ENCODE measurements at places on chromosomes 3 and 15.
A peak's percentile ranks its signal among the peaks of the same experiment; 100 is the strongest.

DNA sequence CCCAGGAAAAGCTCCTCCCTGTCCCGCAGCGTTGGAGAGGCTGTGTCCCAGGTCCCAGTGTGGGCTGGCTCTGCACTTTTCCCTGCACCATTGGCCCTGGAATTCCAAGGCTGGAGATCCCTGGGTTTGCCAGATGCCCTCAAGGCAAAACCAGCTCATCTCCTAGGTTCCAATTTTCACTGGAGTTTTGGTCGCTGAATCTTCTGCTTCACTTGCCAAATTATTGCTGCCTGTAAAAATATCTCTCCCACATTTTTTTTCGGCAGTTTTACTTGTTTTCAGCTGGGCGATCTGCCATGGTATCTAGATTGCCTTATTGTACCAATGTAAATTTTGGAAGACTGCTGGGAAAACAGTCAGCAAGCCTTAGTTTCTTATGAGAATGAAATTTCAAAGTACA, 150.9 kb upstream of the ATP10A start:
- no peak for DNase-seq

DNA sequence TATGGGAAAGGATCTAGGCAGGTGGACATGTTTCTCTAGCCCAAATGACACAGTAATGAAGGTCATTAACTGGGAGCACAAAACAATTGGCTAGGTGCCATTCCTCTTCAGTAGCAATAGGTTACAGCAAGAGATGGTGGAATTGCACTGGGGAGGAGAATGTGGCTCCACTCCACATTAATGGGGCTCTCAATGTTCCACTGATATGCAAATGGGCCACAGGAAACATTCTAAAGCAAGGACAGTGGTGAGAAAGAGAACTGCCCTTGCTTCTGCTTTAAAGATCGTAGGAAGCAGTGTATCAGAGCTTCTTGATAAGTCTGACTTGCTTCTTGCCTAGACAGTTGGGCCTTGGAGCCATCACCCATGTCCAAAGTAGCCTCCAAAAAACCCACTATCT, 271.4 kb upstream of the PPP2R3A start:
- peak; percentile 3 for DNase-seq

DNA sequence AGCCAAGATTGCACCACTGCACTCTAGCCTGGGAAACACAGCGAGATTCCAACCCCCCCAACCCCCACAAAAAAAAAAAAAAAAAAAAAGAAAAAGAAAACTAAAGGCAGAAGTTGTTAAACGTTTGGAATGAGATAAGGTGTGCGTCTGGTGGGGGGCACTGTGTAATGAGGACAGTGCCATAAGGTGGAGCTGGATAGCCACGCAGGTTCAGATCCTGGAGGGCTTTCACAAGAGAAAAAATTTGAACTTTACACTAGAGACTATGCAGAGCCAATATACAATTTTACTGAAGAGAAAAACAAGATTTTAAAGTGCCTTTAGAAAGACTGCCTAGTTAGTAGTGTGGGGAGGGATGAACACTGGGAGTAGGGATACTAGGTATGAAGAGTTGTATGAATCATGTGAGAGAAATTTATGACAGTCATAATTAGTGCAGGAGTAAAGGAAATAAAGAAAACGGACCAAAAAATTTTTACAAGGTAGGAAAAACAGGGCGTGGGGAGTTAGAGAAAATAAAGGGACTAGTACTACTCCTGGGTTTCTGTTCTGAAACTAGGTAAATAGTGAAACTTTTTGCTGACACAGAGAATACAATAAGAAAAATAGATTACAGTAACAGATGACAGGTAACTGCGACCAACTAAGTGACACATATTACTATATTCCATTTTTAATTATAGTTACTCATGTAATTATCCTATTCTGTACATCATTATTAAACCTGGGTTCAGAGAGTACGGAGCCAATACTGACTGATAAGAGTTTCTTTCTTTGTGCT, 108.1 kb downstream of the PEAK1 start:
- DNase-seq = no peak

DNA sequence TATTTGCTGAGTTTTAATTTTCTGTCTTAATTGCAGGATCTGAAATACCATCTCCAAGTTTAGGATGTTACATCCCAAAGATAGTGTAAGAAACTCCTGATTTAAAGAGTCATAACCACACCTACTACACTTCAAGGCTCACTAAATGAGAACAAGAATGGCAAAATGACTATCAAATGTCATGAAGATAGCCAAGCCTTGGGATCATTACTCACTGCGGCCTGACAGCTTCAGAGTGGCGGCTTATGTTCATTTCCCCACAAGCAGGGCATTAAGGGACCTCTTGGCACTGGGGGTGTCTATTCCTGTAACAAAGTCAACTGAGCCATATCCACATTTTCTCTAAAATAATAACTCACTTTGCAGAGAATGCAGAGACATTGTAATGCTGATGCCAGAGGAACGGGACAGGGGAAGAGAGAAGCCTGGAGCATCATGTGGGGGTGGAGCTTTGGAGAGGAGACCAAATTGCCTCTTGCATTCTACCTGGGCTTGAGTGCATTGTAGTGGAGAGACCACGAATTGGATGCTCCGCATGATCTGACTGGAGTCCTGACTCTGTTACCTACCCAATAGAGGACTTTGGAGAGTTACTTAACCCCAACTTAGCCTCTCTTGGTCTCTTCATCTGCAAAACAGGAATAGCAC, 219.2 kb downstream of the OPA1 start:
- no peak for DNase-seq

GRCh38 chr15:40002295-40002694, 36.7 kb downstream of the SRP14 start:
- DNase-seq = no peak

DNA sequence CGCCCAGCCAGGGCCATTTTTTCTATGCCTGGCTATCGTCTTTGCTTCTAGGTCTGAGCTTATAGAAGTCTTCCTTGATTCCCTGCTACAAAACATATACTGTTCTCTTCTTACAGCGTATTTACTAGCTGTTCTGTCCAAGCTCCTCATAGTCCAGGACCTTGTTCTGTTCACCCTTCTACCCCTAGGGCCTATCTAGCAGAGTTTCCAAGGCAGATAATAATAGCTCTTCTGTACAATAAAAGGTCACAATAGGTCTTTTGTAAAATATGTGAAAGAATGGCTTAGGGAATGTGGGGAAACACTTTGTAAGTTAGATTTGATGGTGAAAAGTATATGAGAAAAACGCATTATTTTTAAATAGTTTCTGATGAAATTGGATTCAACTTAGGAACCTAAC, 158.2 kb downstream of the P3H2 start:
- DNase-seq = no peak

GRCh38 chr15:60937278-60937677, 291.8 kb downstream of the RORA start:
- no peak for DNase-seq

GRCh38 chr3:179512378-179512777, 50.3 kb upstream of the ACTL6A start:
- DNase-seq = no peak

GRCh38 chr15:70029297-70029701, 68.4 kb downstream of the TLE3 start:
- DNase-seq = peak; percentile 2

DNA sequence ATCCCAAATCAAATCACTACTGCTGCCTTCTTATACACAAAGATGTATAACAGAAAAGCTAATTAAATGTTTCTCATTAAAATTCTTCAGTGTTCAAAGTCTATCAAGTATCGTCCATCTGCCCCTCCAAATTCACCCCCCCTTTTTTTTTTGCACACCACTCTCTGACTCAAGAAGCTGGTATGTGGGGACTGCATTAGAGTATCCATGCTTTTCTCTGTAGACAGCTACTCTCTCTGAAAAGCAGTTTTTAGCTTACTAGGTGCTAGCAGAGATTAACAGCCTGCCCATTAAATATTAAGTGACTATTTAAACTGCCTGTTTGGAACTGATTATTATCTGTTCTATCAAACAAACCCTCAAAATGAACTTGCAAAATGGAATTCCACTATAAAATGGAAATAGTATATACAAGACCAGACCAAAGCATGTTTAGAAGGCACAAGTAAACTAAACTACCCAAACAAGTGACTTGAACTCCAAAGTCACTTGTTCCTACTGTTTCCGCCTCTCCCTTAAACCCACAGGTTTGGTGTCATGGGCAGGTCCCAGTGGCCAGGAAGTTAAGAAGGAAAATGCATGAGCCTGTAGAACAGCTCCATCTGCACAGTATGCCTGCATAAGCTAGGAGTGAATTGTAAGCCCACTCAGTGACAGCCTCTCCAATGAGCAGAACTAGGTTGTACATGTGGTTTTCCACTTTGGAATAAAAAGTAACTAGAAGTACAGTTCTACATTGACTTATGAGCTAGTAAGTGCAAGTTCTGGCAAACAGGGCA, 32.5 kb downstream of the GBE1 start:
- DNase-seq = no peak

DNA sequence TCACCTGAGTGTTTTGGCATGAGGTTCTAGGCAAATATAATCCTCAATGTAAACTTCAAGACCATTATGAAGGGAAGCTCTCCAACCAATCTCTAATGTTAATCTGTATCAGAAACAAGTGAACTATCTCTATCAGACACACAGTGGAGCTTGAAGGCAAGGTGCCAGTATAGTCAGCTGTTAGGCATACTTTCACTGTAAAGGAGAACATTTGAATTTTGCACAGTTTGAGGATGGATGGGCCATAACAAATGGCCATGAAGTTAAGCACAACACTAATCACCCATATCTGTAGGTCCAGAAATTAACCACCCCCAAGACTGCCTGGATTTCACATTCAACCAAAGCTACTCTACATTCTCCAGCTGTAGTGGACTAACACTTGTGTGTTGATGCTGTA, 69.1 kb upstream of the LMOD3 start:
- DNase-seq = no peak

DNA sequence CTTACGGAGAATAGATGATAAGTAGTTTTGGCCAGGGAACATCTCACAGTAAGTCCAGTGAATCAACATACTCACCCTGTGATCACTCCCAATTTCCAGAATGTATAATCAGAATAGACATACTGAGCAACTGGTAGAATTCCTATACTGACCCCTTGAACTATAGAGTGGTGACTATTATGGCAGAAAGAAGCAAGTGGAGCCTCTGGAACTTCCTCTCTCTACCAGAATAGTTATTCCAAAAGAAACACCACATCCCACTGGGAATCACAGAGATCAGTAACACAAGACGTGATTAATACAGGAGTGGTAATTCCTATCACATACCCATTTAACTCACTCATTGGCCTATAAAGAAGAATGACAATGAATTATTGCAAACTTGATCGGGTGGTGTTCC, 50.1 kb upstream of the TRIM42 start:
- DNase-seq = no peak

DNA sequence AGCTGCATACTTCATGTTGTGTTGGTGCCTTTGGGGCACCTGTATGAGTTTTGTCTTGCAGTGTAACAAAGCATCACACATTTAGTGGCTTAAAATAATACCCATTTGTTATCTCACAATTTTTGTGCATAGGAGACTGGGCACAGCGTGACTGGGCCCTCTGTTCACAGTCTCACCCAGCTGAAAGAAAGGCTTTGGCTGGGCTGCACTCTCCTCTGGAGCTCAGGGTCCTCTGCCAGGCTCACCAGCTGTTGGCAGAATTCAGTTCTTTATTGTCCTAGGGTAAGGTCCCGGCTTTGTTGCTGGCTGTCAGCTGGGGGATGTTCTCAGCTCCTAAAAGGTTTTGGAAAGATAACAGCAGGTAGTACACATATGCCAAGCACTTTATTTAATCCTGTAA, 263.3 kb downstream of the CLSTN2 start:
- DNase-seq = no peak

- no peak for DNase-seq
These were observed 483.9 kb downstream of the RBMS3 start for GRCh38 chr3:29764603-29765254.

DNA sequence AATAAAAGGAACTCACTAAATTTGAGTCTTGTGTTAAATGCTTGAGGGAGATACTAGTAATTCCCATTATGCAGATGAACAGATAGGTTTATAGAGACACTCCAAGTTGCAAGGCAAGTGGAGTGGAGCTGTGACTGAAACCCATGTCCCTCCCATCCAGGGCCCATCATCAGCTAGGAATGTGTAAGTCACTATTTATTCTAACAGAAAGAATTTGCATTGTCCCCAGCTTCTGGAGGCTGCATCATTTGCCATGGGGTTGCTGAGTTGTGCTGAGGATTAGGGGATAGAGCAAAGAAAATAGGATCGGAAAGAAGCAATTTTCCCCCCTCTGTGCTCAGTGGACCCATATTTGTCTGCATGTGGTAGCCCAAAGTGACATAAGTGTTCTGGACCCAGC, 197.4 kb upstream of the RGMA start:
- DNase-seq = no peak

GRCh38 chr3:95711789-95712188, 1102.6 kb upstream of the EPHA6 start:
- DNase-seq = no peak

GRCh38 chr15:77632534-77633133, at the start of gene LINGO1:
Gene LINGO1 (minus strand): TSS chr15:77632912. CDS start chr15:77632315, 597 bp downstream.
- DNase-seq = no peak

DNA sequence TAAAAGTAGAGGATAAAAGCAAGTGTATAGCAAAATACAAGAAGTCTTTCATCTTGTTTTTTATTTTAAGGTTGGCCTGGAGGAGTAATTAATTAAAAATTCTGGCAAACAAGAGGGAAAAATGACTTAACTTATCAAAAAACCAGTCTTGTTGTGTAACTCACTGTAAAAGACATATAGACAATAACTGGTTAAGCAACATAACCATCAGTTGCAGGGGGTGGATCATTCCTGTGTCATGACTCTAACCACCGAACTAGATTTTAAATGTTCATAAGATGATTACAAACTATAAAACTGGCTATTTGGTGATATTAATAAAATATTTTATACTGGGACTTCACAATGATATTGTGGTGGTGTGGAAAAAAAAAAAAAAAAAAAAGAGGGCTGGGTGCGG, 130.6 kb downstream of the STAG1 start:
- DNase-seq = no peak

DNA sequence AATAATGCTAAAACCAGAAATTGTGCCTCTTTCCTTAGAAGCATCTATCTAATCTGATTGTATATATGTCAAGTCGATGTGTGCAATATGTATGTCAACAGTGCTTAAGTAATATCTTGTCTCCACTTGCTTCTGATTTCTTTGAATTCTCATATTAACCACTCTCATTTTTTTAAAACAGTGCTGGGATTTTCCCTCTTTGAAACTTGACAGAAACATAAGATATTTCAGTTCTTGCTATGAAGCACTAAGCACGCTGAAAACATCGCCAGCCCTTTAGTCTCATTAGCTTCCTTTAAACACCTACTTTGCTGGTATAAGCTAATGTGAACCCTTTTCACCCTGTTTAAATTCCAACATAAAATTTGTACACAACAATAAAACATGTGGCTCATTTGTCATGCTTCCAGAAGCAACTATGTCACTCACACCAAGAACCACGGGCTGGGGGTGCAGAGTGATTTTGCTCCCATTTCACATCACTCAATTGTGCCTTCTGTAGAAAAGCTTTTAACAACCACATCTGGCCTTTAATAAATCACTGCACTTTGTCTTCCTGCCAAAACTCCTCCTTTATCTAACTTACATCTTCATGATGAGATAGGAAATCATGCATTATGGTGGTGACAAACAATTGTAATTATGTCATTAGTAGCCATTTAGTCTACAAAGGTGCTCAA, 185.2 kb downstream of the FOXP1 start:
- DNase-seq = no peak
